Neuronal stem cell (in vitro differentiated cells): ENCODE measurements at places on chromosomes 6 and 20.

DNA sequence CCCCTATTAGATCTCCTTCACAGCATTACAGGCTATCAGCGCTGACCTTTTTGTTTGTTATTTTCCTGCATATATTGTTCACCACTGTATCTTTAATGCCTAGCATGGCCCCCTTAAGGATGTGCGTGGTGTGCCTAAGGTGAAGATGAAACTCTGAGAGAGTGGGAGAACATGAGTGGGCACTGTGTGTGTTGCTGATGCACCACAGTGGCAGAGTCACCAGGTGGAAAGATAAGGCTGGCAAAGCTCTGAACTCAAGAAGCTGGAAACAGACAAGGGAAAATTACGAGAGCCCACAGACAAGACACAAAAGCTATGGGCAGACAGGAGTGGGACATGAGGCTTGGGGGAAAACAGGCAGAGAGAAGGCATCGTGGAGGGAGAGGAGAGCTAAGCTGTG, 159.8 kb downstream of the INSM1 start:
- DNase-seq, result no peak

GRCh38 chr6:83071023-83071422, 3.6 kb downstream of the DOP1A start:
- DNase-seq, result no peak

GRCh38 chr20:15289337-15289736, 951.9 kb upstream of the FLRT3 start:
- no peak for DNase-seq

GRCh38 chr20:22684072-22684762, 99.8 kb upstream of the FOXA2 start:
- DNase-seq, result peak; percentile 79

GRCh38 chr20:23534801-23535593, 33.3 kb downstream of the CST9L start:
- no peak for DNase-seq
